ENCODE measurements at places on chromosomes 13 and 19.

DNA sequence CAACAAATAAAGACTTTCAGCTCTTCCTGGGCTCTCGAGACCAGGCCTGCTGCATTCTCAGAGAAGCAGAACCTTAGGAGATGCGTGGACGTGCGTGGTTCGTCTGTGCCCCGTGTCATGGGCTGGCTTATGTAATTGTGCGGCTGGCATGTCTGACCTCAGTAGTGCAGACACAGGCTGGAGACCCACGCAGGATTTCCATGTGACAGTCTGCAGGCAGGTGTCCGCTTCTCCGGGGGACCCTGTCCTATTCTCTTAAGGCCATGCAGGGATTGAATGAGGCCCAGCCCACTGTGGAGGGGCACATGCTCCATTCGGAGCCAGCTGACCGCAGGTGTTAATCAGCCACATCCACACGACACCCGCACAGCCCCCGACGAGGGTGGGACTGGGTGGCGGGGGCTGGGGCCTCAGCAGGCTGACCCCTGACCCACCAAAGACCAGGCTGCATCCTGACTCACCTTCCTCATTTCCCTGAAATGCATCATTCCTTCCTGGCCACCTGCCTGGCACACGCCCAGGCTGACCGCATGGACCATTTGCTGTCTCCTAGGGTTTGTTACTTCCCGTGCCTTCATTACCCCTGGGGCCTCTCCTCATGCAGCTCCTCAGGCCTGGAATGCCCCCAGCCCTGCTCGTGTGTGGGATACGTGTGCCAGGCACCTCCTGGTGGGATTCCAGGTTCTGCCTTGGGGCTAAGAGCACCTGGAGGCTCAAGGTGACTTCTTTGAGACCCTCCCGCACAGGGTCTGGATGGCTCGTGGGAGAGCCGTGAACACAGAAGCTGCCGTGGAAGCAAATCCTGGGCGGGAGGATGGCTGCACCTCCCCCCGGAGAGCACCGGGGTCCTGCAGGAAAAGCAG is 10.7 kb upstream of the MCF2L start:
- no peak for DNase-seq

GRCh38 chr13:95258619-95259194 is 42.5 kb downstream of the ABCC4 start:
- DNase-seq: no peak

DNA sequence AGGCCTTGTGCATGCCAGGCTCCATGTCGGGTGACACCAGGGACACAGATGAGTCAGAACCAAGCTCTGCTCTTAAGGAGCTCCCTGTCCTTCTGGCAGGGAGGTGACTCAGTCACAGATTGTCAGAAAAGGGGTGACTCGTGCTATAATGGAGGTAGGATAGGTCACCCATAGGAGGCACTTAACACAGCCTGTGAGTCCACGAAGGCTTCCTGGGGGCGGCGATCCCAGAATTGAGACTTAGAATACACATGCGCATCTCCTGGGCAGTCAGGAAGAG is 19.6 kb downstream of the FUZ start:
- DNase-seq: no peak

- DNase-seq: no peak
Measured at GRCh38 chr13:32695602-32696250, 109.5 kb downstream of the PDS5B start.

GRCh38 chr13:76968041-76968440 is 19.7 kb downstream of the ACOD1 start:
- no peak for DNase-seq

- DNase-seq: no peak
Measured at GRCh38 chr19:55585658-55586339, 5.2 kb upstream of the ZNF579 start.

DNA sequence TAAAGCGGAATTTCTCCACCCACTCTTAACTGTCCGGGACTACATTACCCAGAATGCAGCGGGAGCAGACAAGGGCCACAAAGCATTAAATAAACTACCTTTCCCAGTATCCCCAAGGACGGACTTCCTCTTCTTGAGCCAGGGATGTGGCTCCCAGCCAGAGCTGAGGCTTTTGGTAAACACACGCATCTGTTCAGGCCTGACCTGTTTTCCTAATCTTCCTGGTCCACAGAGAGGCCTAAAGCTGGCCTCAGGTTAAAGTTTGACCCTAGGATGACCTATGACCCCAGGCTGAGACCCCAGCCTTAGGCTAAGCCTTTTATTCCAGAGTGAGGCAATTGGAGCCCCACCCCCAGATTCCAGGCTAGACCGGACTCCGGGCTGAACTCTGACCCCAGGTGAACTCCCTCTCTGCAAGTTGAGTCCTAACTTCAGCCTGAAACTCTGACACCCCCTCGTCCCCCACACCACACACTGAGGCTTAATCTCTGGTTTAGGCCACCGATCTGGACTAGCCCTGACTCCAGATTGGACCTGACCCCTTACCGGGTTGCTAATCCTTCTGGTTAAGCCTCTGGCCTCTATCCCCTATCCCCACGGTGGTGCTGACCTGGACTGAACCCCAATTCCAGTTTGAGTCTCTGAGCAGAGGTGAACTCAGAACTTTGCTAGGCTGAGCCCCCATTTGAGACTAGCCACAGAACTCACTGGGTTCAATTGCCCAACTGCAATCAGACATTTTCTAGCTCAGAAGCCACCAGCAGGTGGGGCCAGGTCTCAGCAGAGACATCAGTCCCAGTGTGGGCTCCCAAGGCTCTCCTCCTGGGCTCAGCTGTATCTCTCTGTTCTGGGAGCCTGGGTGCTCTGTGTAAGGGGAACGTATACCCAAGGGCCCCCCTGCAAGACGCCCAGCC is 750 bp upstream of the GPR108 start:
- no peak for DNase-seq

DNA sequence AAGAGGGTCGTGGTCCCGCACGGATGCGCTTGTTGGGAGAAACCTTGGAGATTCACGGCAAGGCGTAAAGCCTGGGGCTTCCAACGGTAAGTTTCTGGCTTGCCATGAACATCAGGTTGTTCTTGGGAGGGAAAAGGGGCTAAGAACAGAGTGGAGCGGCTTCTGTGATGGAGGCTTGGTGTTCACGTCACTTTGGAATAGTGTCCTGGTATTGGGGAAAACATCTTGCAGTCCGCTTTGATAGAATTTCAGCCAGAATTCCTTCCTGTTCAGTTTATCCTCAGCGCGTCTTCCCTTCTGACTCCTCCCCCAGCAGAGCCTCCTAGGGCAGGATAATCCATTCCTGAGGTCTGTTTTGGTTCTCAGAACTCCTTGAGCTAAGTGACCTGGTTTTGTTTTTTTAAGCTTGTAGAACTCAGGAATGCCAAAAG is 2.0 kb downstream of the KCTD15 start:
- DNase-seq: no peak

DNA sequence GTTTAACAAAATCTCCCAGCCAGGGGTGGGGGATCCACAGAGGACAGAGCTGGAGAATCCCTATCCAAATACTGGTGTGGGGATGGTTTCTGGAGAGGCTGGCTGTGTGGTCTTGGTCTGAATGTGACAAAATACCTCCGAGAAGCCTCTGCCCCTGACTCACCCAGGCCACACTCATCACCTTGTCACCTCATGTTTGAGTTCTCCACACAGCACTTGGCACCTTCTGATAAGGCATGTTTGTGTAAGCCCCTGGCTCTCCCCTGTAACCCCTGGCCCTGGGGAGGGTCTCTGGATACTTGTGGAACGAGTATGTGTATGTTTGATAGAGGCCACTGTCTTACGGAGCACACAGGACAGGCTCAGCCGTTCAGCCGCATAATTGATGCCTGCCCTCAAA is 14.7 kb downstream of the TECR start:
- DNase-seq: no peak

DNA sequence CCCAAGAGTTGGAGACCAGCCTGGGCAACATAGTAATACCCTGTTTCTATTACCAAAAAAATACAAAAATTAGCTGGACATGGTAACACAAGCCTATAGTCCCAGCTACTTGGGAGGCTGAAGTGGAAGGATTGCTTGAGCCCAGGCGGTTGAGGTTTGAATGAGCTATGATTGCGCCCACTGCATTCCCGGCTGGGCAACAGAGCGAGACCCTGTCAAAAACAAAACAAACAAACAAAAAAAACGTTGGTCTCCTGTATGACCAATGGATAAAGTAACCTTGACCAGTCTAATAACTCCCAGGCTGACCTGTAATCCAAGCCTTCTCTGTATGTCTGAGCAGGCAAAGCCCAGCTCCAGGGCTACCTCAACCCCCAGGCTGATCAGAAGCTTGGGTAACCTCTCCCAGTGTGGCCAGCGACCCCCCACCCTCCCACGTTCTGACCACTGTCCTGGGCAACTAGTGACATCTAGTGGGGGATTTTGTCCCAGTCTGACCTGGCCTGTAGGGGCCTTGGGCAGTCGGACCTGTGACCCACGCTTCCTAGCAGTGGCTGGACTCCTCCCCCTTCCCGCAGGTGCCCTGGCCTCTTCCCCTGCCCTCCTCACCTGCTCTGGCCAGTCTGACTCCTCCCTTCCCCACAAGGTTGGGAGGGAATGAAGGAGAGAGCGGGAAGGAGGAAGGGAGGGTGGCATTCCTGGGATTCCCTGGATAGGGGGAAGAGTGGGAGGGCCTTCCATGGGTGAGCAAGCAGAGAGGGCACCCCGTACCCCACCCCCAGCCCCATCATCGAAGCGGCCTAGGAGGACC is 1.0 kb upstream of the BCAM start:
- DNase-seq: no peak

- no peak for DNase-seq
Measured at GRCh38 chr19:2129486-2129885, 21.9 kb downstream of the AP3D1 start.

DNA sequence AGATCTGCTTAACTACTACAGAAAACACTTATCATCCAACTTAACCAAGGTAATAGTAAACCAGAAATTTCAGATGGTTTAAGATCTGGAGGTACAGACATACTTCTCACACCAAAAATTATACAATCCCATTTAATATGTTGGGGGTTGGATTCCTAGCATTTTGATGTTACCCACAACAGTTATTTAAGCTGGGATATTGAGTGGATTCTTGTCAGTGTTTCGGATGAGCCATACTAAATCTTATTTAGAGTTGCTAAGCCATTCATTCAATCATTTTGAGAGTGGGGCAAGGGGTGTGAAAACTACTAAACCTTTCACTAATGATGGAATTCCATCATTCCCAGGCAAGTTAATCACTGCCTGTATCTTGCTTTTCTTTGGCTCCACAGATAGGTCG is 40.6 kb downstream of the KATNAL1 start:
- DNase-seq: no peak

- DNase-seq: no peak
Measured at GRCh38 chr19:45882652-45883585, 3.0 kb downstream of the IRF2BP1 start.

- DNase-seq: no peak
Measured at GRCh38 chr13:39451301-39451700, 151.7 kb downstream of the LHFPL6 start.

DNA sequence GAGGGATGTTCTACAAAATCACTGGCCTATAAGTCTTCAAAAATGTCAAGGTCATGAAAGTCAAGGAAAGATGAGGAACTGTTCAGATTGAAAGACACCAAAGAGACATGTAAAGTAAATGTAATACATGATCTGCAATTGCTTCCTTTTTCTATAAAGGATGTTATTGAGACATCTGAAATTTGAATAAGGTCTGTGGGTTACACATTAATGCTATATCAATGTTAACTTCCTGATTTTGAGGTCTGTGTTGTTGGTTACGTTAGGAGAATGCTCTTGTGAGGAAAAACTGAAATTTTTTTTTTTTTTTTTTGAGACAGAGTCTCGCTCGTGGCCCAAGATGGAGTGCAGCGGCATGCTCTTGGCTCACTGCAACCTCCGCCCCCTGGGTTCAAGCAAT is 197.4 kb downstream of the RGCC start:
- DNase-seq: no peak

DNA sequence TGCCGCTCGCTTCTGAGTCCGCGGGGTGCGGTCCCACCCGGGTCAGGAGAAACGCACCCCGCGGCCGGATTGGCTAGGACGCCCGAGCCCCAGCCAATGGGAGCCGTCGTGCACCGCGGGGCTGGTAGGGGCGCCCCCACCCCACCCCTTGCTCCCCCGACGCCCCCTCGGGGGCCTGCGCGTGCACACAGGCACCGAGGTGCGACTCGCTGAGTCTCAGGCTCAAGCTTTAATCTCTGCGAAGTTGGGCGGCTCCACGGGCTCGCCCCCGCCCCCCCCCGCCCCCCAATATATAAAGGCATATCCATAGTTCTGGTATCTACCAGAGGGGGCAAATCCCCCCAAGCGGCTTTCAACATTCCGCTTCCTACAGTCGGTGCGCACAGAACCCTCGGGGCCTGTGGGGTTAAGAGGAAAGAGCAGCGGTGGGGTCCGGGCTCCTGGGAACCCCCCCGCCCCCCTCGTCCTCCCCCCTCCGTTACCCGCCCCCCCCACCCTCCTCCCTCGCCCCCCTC is at the start of gene COX6B2:
COX6B2 (minus strand) TSS at position 22 of the 515 bp plus-strand sequence. CDS start 198 bp downstream, outside the sequence.
- no peak for DNase-seq

DNA sequence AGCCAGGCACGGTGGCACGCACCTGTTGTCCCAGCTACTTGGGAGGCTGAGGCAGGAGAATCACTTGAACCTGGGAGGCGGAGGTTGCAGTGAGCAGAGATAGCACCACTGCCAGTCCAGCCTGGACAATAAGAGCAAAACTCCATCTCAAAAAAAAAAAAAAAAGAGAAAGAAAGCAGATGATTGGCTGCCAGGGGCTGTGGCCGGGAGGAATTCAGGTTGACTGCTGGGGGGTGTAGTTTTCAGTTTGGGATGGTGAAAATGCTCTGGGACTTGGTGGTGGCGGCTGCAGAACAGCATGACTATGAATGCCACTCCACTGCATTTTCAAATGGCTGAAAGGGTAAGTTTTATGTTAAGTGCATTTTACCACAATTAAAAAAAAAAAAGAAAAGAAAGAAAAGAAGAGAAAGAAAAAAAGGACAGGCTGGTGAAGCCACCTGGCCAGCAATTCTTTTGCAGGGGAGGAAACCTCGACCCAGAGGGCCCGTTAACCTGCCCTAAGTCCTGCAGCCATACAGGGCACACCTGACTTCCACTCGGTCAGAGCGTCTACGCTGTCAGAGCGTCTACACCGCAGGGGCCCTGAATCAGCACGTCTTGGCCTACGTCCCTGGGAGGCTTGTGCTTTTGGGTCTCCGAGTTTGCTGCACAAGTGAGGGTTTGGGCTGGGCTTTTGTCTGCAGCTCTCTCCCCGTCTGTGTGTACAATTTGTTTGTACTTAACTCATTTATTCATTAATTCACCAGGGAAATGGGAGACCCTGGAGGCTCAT is 3.6 kb downstream of the ISOC2 start:
- no peak for DNase-seq

- DNase-seq: no peak
Measured at GRCh38 chr13:20294497-20294896, 62.4 kb upstream of the GJB6 start.

DNA sequence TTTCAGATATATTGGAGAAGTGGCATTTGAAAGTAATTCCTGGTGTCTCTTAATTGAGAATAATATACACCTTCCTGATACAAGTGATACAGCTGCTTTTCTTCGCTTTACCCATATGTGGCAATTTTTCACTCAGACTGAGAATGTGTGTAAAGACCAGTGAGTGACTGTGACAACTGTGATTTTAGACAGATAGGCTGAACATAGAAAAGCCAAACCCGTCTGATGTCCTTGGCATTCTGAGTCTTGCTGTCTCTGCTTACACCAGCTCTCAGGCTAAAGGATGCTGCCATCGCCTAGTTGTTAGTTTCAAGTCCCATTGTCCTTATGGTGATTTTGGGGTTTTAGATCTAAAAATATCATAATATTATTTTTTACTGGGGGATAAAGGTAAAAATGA is 492.6 kb downstream of the RFC3 start:
- DNase-seq: no peak

GRCh38 chr19:56504581-56504980 is 3.1 kb upstream of the ZNF471 start:
- no peak for DNase-seq

GRCh38 chr19:39086386-39086785 is 2.2 kb downstream of the ACP7 start:
- DNase-seq: no peak

Data from esophagus squamous epithelium (tissue), 5 donors.